ENCODE measurements at places on chromosomes 5 and 9.

DNA sequence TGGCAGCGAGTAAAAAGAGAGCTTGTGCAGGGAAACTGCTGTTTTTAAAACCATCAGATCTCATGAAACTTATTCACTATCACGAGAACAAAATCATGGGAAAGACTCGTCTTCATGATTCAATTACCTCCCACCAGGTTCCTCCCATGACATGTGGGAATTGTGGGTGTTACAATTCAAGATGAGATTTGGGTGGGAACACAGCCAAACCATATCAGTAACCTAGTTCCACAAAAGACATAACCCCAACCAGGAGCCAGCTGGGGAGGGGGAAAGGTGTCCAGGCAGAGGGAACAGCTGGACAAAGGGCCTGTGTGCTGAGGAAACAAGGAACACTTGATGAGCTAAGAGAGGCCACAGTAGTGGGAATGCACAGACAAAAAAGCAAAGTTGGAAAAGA lies 71.1 kb downstream of the BASP1 start:
- DNase-seq: no peak

- DNase-seq: peak; percentile 50
Observed at GRCh38 chr9:631596-631995, 209.9 kb upstream of the DMRT1 start.

DNA sequence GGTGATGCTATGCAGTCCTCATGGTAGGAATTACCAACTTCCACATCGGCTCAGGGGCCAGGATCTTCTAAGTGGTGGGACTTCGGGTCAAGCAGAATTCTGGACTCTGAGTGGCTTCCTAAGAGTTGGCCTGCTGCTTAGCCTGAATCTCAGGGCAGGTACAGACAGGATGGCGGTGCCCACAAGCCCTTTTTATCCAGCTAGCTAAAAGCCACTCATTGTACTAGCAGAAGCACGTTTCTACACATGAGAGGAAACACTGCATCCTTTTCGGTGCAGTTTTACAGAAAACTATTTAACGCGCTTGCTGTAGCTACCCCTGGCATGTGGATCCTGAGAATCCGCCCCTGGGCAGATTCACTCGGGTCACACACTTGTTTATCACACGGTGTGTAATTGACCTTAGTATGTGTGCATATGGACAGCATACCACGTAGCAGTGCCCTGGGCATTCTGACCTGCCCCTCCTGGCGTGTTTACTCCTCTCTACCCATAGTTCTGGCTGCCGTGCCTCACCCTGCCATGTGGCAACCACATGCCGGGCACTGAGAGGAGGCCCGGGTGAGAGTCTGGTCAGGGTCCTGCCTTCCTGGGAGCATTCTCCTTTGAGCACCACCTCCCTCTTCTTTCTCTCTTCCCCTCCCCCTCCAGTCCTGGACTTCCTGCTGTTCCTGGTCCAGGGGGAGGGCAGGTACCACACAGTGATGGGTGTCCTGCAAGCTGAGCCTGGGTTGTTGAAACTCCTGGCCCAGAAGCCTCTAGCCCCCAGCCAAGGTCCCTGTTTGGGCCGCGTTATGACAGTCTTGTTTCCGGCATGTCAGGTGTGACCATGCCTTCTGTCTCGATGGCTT lies 65.9 kb downstream of the DAB2IP start:
- no peak for DNase-seq

DNA sequence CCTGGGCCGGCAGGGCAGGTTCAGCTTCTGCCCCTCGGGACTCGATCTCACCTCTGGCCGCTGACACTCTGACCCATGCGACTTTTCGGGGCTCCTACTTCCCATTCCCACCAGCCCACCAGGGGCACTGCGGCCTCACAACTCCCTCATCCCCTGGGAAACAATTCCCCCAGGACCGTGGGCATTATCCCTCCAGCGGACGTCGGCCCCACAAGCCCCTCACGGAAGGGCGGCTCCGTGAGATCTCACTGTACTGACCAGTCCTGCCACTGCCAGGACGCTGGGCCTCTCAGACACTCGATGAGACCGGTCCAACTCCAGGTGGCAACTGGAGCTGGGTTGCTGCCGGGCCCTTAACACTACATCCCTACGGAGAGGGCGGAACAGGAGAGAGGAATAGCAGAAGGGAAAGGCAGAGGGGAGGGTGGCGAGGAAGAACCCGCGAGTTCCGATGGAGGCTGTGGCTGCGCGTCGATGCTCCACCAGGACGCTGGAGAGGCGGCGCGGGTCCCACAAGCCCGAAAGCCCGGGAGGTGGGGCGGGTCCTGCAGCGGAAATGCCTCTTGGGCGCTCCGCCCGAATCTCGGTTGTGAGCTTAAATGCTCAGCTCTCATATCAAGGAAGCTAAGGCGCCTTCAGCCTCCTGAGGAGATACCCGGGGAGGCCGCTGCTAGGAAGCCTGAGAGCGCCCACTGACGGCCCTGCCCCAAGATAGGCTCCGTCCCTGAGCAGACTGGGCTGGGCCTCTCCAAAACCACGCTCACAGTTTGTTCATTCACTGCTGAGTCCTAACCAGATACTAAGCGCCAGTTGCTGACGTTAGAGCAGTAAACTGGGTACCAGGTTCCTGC lies 36.3 kb downstream of the VCP start:
- DNase-seq: no peak

GRCh38 chr9:121768416-121769015 lies 117.1 kb downstream of the DAB2IP start:
- DNase-seq: no peak

GRCh38 chr5:66945389-66946349 lies 250.9 kb downstream of the CD180 start:
- DNase-seq: no peak

- peak; percentile 61 for DNase-seq
Observed at GRCh38 chr5:179803651-179804554, 2.8 kb downstream of the MGAT4B start.

DNA sequence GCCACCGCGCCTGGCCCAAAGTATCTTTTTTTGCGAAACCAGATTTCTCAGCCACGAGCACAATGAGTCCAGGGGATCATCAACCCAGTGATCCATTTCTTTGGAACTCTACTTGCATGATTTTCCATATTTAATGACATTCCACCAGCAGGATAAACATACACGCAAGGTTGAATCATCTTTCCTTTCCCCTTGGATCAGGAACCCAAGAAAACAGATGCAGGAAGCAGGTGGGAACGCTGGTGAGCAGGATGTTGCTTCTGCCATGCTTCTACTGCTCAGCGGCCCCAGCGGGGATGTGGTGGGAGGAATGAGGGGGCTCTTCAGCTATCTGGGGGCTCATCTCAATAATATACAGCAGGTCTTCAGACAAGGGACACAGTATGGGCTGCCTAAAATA lies 118.2 kb downstream of the SEC61B start:
- DNase-seq: peak; percentile 33

- DNase-seq: no peak
Observed at GRCh38 chr5:110561510-110561909, 165.0 kb downstream of the TMEM232 start.

DNA sequence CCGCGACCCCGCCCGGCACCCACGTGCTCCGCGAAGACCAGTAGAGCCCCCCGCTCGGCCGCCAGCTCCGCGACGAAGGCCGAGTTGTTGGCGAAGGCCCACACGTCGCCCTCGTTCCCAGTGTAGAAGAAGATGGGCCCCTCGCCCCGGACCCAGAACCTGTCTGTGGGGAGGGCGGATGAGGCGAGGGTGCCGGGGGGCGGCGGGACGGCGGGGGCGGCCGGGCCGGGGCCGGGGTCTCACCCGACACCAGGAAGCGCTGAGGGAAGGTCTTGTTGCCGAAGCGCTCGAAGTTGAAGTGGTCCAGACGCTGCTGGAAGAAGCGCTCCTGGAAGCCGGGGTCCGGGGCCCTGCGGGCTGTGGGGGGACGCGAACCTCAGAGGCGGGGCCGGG lies 317 bp downstream of the DPP7 start:
- DNase-seq: no peak

DNA sequence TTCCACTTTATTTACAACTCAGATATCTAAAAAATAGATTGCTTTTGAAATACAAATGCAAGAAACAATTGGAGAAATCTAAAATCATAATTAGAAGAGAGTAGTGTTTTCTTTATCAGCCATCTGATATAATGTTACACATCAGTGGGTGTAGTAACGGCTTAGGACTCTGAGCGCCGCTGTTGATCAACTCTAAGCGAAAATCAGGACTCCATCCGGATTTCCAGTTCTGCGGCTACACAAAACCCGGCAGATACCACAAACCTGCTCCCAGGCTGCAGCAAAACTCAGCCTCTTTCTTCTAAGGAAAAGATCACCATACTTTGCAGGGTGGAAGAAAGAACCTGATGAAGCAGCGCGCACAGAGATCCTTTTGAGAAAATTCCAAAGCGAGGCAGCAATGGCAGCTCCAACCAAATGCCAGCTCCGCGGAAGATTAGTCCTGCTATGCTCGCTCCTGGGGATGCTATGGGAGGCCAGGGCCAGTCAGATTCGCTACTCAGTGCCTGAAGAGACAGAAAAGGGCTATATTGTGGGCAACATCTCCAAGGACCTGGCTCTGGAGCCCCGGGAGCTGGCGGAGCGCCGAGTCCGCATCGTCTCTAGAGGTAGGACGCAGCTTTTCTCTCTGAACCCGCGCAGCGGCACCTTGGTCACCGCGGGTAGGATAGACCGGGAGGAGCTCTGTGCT lies at the start of gene PCDHGA9:
Gene PCDHGA9 (plus strand): TSS at position 226 of the 691 bp plus-strand sequence. CDS start 175 bp downstream, at position 401.
- DNase-seq: peak; percentile 42

- DNase-seq: no peak
Observed at GRCh38 chr9:83503866-83504265, 34.3 kb downstream of the FRMD3 start.

DNA sequence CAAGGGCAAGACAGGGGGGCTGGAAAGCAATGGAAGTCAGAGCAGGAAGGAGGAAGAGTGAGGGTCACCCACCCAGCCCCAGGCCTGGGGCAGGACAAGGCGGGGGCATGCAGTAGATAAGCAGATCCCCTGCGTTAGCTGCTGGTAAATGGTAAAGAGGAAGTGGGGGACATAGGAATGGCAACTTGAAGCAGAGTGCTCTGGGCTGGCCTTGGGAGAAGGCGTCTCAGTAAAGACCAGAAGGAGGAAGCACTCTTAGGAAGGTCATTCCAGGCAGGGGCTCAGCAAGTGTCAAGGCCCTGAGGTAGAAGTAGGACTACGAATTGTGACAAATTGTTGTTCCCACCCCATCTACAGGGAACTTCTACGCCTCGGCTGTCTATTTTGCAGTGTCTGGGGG lies 15.1 kb downstream of the TCOF1 start:
- no peak for DNase-seq

DNA sequence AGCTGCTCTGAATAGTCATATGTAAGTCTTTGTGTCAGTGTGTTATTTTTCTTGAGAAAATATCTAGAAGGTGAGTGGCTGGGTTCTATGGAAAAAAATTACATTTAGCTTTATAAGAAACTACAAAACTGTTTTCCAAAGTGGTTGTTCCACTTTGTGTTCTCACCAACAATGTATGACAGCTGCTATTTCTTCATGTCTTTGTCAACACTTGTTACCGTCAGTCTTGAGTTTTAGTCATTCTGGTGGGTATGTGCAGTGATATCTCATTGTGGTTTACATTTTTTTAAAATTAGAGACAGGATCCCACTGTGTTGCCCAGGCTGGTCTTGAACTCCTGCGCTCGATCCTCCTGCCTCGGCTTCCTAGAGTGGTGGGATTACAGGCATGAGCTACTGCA lies 246.4 kb downstream of the PJA2 start:
- DNase-seq: no peak

GRCh38 chr5:43049236-43049635 lies 9.1 kb upstream of the ANXA2R start:
- DNase-seq: no peak

Data from A172 (cell line).